ENCODE measurements at places on chromosomes 3 and 15. TPM values are rescaled to one million over a fixed set of nuclear protein-coding genes. Genes with fewer than 3 reads are reported as not detected.

ROBO1 gene
- total RNA-seq: 35.5 TPM

POLG gene
- 83.5 TPM for total RNA-seq

SLC6A11 gene
- total RNA-seq: 34.0 TPM

GLDN gene
- total RNA-seq: not detected

GABRB3 gene
- 6.1 TPM for total RNA-seq

CCR8 gene
- not detected for total RNA-seq

ITIH3 gene
- not detected for total RNA-seq

ROPN1 gene
- total RNA-seq: not detected

TRIM69 gene
- total RNA-seq: 8.2 TPM

SUSD5 gene
- not detected for total RNA-seq

KBTBD13 gene
- total RNA-seq: not detected

GRCh38 chr3:138875754-138876664 lies 41.3 kb upstream of the PIK3CB start:
- no peak for DNase-seq

GRCh38 chr15:70064441-70064840 lies 33.3 kb downstream of the TLE3 start:
- DNase-seq: no peak

DNA sequence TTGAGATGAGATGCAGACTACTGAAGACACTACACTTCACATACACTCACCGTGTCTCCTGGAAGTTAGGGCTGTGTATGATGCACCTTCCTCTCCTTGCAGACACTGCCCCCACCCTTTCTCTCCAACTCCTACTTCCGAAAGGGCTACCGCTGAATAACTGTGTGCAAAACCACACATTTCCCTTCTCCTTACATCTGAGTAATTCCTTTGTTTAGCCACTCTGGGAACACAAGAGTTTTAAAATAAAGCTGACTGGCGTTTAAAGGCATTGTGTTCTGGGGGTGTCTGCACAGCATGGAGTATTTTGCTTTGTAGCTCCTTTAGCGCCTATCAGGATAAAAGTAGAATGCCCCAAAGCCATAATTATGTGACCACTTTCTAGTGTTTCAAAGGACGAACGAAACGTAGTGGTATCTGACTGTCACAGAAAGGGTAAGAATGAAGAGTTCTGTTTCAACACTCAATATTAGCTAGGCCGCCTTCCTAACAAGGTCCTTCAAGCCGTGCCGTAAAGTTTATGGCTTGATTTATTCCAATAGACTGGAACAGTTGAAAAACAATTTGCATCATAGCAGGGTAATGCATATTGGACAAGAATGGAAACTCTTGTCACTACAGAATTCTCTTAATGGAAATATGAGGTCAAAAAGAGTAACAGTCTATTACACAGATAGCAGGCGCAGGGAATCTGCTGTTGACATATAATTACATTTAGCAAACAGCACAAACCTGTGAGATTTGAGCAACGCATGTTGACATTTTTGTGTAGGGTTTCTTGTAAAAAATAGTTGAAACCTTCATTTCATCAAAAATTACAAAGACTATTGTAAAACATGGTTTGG lies 619.9 kb downstream of the FOXP1 start:
- peak; percentile 45 for DNase-seq

GRCh38 chr3:155313300-155313699 lies 19.8 kb upstream of the STRIT1 start:
- DNase-seq: peak; percentile 69

- DNase-seq: peak; percentile 33
Observed at GRCh38 chr3:42254566-42254965, 11.4 kb downstream of the CCK start.

DNA sequence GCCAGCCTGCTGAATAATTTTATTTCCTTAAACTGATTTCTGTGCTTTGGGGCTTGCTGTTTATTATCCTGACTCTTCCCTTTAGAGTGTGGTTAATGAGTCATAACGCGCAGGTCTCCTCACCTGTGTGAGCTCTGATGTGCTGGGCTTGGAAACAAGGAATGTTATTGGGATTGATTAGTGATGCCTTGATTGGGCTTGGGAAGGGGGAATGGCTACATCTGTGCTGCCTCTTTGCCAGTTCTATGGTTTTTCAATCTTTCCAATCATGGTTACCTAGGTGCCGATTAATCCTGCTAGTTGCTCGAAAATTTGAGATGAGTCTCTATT lies 161.0 kb downstream of the THSD4 start:
- peak; percentile 85 for DNase-seq

DNA sequence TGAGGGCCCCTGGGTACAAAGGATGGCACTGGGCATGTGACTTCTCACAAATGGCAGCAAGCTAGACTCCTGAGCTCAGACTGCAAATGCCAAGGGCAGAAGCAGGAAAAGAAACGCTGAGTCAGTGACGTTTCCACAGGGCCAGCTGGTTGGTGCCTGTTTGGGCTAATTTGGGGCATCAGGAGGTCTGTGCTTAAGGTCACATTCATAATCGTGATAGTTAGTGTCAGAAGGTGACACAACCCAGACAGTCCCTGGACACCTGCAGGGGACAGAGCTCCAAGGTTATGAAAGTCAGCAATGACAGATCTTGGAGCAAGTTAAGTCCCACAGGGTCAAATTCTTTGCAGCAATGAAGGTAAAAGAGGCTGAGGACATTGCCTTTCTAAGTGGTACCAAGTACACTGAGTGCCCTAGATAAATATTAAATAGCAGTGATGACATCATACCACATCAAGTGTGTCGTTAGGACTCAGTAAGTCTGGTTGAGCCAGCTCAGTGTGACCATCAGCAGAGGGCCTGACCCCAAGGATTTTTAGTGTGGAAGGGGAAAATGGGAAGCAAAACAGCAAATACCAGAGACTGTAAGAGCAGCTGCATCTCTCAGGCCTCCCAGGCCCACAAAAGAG lies 556.9 kb upstream of the CFAP20DC start:
- DNase-seq: no peak

DNA sequence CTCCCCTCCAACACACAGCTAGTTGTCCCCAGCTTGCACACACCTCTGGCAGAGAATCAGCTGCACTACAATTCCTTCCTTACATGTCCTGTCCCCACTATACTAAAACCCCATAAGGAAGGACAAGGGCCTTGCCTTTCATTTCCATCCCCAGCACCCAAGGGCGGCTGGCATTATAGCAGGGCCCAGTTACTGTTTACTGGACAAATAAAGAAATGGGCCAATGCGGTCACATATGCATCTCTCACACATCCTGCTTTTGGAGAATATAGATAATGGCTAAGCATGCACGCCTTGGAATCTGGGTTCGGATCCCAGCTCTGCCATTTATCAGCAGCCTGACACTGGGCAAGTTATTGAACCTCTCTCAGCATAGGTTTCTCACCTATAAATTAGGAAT lies 99.1 kb downstream of the DAPK2 start:
- DNase-seq: no peak

GRCh38 chr3:102006812-102007485 lies 157.6 kb downstream of the NFKBIZ start:
- peak; percentile 95 for DNase-seq

- DNase-seq: no peak
Observed at GRCh38 chr3:114338651-114339357, 45.0 kb downstream of the TIGIT start.

DNA sequence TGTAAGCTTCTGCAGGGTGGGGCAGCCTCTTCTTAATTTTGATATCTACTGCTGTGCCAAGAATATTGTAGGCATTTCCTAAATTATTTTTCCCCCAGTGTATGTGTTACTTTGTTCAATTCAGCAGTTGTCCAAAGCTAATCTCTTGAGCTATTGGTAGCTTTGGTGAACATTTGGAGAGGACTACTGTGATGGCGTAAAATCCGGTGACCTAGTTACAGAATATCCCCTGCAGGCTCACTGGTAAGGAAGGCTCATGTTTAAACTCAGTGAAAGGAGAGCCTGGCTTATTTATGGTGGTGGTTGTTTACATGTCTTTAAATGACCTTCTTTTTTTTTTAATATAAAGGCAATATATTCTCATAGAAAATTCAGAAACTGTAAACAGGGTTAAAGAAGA lies 105.6 kb downstream of the LPP start:
- DNase-seq: no peak

DNA sequence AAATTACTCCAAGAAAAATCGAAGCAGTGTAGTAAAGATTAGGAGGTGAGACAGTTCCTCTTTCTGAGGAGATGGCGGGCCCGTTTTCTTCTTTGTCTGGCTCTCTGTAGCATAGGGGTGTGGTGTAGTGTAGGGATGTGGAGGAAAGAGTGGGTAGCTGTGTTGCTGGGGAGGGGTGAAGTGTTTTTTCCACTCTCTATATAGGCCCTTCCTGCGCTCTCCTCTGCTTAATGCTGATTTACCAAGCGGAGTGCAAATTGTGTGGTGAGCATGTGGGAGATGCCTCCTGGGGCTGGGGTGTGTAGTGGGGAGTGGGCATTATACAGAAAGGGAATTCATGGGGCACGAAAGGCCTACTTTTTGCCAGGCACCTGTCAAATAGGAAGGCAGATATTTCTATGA lies 94.9 kb downstream of the ST6GAL1 start:
- no peak for DNase-seq

DNA sequence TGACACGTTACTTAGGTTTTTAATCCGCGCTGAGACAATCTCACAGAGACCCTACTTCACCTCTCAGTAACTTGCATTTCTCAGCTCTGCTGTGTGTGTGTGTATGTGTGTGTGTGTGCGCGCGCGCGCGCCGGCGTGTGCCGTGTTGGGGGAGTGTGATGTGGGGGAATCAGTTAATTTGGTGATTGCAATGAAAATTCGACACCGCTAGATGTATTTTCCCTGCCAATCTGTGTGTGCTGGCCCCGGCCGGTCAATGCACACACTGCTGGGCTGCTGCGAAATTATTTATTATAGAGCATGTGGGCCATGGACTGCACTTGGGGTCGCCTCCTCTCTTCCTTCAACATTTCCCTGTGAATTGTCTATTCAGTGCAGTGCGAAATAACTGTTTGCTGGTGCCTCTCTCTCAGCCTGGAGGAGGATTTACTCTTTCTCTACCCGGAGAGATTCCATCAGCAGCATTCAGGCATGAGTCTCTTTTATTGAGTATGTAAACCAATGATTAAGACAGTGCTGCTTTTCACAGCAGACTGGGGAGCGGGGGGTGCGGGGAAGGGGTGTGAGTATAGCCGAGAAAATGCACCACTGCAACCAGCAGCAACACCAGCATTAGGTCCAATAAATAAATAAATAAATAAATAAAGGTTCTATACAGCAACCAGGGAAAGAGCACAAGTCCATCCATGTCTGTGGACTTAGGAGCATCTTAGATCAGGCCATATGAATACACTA lies 2.9 kb downstream of the CADM2 start:
- DNase-seq: no peak

- no peak for DNase-seq
Observed at GRCh38 chr3:186187401-186188275, 78.7 kb upstream of the ETV5 start.

- no peak for DNase-seq
Observed at GRCh38 chr3:42850263-42850662, 25.4 kb downstream of the CYP8B1 start.

DNA sequence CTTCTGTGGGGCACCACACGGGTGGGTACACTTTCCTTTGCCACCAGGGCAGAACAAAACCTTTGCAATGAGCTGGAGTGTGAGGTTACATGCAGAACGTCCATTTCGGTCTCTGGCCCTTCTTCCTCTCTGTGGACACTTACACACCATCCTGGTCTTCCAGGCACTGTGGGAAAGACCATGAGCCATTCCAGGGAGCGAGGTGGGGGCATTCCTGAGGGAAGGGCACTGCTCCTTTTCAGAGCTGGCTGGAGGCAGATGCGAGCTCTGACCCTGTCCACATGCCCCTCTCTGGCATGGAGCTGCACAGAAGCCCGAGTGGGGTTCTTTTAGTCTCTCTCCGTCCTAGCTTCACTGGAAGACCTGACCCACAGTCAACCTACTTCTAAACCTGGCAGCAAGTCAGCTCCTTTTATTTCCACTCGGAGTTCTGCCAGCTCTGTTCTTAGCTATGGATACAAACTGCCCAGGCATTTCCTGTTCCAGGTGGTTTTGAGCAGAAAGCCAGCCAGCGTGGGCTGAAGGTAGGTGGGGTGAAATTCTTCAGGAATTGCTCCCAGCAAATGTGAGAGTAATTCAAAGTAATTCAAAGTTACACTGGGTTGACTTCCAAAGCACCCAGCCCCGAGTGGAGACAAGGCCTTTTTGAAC lies 281.4 kb downstream of the ADAMTS17 start:
- peak; percentile 77 for DNase-seq

GRCh38 chr3:154175041-154175440 lies 53.9 kb downstream of the ARHGEF26 start:
- no peak for DNase-seq

DNA sequence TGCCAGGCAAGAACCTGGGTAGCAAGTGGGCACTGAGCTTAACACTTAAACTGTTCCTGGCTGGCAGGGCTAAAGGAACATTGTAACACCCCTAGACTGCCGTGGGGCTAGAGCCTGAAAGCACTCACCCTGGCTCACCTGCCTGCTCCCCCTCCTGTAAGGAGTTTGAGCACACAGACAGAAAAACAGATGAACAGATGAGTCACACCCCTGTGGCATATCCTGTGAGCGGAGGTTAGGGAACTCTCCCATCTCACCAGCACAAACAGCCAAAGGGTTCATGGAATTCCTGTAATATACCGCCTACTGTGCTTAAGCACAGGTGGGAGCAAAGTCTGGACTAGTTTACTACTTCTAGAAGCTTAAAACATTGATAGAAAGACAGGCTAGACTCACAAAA lies 300.1 kb downstream of the ROBO1 start:
- DNase-seq: peak; percentile 71

DNA sequence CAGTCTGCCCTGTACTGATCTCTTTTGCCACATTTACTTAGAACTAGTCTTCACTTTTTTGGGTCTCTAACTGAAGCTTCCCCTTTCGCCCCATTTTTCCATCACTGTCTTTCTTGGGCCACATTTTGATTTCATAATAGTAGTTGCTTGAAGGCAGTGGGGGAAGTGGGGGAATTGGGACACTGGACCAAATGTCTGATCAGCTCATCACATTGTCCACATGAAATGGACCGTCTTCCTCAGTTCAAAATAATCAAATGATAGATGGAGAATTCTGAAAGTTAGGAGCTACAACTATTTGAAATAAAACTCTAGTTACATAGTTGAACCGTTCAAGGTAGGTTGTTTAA lies 747 bp downstream of the PDCD6IP start:
- no peak for DNase-seq

DNA sequence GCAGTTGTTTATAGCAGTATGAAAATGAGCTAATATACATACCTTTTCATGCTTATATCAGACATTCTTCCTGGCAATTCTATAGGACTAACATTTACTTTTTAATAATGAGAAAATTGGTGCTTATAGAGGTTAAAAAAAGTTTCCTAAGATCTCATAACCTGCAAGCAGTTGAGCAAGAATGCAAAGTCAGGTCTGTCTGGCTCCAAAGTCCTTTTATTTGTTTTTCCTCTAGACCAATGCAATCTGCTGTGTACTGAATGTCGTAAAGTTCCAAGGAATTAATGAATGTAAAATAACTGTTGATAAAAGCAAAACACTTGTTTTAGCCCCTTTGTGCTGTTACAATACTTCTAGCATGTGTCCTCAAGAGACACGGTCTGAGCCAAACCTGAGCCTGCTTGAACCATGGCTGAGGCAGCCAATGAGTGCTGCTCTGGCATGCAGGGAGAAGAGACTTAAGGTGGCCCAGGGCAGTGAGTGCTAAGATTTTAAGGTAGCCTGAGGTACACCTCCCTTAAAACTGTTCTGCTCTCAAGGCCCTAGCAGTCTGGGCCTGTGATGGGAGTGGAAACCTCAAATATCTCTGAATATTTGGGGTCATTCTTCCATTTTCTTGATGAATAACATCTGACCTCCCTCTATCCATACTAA lies 555.1 kb upstream of the NAALADL2 start:
- DNase-seq: no peak
